Smooth muscle cell of the coronary artery (primary cell): ENCODE measurements at places on chromosomes 7 and 10. TPM values are rescaled to one million over a fixed set of nuclear protein-coding genes. Genes with fewer than 3 reads are reported as not detected.

Gene SFRP4
- total RNA-seq: 65.8 and 137 TPM in 2 replicates

Gene HYCC1
- 107 and 164 TPM in 2 replicates for total RNA-seq

Gene PPP1R17
- not detected in 2 replicates for total RNA-seq

Gene GRM3
- not detected in 2 replicates for total RNA-seq

Gene AGBL3
- 0.30 and 1.2 TPM in 2 replicates for total RNA-seq

Gene AASS
- 23.1 and 34.9 TPM in 2 replicates for total RNA-seq

Gene CPN1
- total RNA-seq: not detected in 2 replicates

Gene SLC18A3
- under 0.01 TPM in 1 of 2 replicates, not detected in the other for total RNA-seq

Gene CAMK1D
- 2.3 and 5.6 TPM in 2 replicates for total RNA-seq

Gene SAMD9L
- total RNA-seq: 4.9 and 9.5 TPM in 2 replicates

Gene SEC31B
- total RNA-seq: 1.4 and 2.3 TPM in 2 replicates

Gene GIMAP7
- total RNA-seq: 0.12 TPM in 1 of 2 replicates, not detected in the other

Gene PKD2L1
- not detected in 2 replicates for total RNA-seq

Gene DRGX
- total RNA-seq: not detected in 2 replicates

Gene SLC39A12
- total RNA-seq: not detected in 2 replicates

Gene ANXA8
- under 0.01 and 0.68 TPM in 2 replicates for total RNA-seq

Gene TFPI2
- total RNA-seq: 0.47 and 166 TPM in 2 replicates

Gene BEND7
- total RNA-seq: 2.3 and 3.2 TPM in 2 replicates

Gene PLEKHS1
- total RNA-seq: not detected in 2 replicates
